ENCODE measurements at places on chromosomes 5 and 9. TPM values are rescaled to one million over a fixed set of nuclear protein-coding genes. Genes with fewer than 3 reads are reported as not detected.

DNA sequence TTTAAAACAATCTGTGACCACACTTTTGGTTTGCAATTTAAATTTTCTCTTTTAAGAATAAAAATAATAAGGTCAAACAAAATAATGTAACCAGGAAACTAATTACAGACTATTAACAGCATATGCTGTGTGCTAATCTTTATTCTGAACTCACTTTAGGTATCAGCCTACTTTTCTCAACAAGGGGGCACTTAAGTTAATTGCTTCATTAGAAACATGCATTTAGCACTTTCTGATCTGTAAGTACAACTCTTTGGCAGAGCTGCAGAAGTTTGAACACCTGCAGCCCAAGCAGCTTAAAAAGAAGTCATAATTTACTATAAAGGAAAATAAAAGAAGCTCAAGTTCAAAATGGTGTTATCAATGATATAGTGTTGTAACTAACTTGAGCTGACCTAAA lies 21.7 kb downstream of the XRCC4 start:
- DNase-seq = no peak

DNA sequence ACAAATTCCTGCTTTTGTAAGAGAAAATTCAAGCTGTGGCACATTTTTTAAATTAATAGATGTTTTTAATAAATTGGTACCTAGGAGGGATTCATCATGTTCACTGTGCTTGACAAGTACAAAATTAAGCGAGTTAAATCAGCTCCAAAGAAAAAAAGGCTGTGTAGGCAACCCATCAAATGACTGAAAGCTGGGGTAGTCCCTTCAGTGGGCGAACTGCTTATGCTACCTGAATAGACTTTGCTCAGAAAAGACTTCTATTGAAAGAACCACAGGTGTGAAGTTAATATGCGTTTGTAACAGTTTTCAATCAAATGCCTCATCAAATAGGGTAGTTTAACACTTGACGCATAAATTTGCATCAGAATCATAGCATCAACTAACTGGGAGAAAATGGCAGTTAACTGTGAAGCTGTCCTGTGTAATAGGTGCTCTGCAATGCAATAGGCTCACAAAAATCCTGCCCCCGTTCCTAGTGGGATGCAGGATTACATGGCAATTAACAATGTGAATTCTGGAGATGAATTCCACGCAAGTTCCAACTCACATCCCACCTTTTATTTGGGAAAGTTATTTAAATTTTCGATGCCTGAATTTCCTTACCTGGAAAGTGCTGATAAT lies 14.4 kb upstream of the ARL15 start:
- DNase-seq = no peak

GRCh38 chr9:130186839-130187522 lies 14.8 kb downstream of the NCS1 start:
- peak; percentile 90 for DNase-seq

DNA sequence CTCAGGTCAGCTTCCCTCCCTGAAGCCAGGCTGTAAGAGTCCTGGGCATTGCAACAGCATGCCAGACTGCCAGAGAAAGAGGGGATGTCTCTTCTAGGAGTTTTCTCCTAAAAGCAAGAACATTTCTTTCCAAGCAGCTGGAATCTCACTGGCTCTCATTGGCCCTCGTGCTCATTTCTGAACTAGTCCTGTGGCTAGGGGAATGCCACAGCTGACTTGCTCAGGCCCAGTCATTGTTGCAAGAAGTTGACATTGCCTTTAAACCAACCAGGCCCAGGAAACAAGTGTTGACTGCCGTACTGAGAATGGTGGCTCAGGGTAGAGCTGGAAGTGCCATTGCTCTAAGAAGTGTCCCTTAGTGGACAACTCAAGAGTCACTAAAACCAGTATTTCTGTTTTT lies 15.0 kb upstream of the CEP120 start:
- no peak for DNase-seq

DNA sequence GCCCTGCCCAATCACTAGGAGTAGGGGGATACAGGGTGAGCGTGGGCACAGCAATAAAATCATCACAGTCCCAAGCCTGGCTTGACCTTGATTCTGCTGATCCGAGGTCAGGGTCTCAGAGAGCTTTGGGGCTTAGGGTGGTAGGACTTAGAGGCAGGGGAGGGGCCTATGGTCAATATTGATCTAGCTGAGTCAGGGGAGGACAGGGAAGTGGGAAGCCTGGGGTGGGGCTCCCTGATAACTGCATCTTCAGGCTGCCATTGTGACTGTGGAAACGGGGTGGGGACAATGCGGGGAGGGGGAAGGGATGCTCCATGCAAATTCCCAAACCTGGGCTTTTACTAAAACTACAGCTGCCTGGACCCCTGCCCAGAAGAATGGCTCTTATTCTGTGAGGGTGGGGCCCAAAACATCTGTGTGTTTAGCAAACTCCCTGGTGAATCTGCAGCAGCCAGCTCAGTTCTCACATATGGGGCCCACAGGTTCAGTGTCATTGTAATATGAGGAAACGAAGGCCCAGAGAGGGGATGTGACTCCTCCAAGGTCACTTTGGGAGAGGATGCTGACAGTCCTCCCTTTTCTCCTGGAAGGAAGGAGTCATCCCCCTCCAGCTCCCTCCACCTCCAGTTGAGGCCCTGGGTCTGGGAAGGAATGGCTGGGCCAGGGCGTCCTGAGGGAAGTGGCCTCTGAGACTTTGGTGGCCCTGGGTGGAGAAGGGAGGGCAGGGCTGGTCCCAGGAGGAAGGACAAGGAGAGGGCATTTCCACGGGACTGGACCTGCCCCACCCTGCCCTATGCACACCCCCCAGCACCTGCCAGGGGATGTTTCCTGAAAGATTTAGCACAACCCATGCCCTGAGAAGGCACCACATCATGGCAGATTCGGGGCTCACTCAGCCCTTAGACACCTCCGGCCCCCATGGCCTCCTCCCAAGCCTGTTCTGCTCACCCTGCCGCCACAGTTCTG lies 26.4 kb downstream of the SLC6A7 start:
- no peak for DNase-seq

DNA sequence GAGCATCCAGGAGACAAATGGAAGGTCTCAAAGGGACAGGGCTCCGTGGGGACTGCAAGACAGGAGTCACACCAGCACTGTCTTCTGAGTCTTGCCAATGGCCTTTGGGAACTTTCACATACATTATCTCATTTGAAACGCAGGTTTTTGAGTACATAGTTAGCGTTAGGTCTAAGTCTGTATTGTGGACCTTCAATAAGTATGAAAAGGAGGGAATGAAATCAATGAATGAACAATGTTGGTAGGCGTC lies 442 bp upstream of the DCTN4 start:
- no peak for DNase-seq

DNA sequence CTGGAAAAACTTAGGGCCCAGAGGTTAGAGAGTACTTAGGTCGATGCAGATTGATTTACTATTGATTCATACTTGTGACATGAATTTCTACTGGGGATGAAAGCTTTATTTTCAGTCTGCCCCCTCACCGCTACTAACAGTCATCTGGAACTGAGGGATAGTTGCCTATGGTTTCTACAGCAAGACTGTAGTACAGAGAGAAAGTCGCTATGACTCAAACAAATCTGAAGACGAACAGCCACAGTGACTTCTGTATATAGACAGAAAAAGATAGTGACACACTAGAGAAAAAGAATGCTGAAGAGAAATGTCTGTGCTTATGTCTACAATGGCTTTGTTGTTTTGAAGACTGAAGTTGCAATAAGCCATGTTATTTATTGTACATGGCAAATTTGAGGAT lies 17.3 kb downstream of the OR13D1 start:
- no peak for DNase-seq

CBY3 gene
- polyA plus RNA-seq = not detected

DNA sequence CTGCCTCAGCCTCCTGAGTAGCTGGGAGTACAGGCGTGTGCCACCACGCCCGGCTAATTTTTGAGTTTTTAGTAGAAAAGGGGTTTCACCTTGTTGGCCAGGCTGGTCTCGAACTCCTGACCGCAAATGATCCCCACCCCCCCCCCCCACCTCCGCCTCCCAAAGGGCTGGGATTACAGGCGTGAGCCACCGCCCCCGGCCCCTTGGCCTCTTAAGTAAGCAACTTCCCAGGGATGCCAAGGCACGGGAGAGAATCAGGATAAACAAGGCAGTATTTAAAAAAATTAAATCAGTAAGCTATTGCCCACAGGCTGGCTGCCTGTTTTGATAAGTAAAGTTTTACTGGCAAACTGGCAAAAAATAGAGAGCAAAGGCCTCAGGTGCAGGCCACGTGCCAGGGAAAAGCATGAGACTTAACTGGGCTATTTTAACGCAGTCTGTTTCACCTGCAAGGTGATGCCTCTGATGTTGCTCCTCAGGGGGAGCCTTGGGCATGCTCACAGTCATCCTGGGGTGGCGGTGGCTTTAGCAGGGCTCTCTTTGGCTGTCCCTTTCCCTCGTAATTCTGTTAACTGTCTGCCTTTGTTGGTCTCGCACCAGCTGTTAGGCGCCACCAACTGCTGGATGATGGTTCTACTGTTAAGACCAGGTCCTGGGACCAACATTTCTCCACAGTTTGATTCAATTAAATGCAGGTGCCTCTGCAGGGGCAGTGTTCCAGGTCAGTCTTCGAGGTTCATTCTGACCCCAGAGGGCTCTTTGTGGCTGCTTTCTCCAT lies 19.4 kb upstream of the RNF130 start:
- no peak for DNase-seq

SIT1 gene
- not detected for polyA plus RNA-seq

PDE6A gene
- polyA plus RNA-seq = 2.4 TPM

GRCh38 chr9:104586496-104587180 lies 12.6 kb downstream of the OR13C5 start:
- no peak for DNase-seq

DNA sequence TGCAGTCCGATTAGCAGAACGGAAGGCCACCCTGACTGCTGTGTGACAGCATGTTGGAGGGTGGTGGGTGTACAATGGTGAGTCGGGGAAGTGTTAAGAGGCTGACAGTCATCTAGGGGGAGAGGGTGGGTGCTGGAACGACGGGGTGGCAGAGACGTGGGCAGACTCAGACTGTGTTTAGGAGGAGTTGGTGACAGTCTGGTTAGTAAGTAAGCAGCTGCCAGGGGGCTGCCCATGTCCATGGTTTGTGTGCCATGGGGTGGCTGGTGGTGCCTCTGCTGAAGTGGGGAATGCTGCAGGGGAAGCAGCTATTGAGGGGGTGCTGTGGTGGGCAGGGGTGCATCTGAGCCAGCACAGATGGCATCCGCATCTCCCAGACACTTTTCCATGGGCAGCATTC lies 51.3 kb upstream of the BOD1 start:
- no peak for DNase-seq

VCAN gene
- 3.0 TPM for polyA plus RNA-seq

DNA sequence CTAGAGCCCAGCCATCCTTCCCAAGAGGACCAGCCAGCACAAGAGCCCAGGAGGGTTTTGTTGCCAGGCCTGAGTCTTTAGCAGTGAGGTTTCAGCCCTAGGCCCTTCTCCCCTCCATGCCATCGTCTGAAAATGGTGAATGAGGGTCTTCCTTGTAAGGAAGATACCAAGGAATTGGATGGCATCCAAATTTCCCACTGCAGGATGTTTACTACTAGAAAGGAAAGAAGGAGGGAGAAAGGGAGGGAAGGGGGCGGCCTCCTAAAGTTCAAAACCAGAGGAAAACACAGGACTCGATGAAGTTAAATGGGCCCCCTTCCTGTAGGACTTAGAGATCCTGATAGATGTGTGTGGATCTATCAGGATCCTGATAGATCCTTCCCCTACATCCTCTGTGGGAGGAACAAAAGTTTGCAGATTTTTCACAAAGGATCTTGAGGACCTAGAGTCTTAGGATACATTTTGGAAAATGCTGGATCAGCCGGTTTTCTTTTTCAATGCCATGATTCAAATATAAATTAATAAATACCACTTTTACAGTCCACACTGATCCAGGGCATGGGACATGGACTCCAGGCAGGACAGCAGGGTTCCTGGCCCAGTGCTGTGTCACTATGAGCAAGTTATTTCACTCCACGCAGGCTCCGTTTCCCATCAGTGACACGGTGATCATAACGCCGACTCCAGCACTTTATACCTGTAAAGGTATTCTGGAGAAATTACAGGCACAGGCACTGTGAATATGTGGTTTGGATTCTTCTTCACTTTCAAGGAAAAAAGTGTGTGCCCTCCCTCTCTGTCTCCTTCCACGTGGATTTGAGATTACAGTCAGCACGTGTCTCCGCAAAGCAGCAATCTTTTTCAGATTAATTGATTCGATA lies 40.9 kb downstream of the C5orf15 start:
- DNase-seq = no peak

DNA sequence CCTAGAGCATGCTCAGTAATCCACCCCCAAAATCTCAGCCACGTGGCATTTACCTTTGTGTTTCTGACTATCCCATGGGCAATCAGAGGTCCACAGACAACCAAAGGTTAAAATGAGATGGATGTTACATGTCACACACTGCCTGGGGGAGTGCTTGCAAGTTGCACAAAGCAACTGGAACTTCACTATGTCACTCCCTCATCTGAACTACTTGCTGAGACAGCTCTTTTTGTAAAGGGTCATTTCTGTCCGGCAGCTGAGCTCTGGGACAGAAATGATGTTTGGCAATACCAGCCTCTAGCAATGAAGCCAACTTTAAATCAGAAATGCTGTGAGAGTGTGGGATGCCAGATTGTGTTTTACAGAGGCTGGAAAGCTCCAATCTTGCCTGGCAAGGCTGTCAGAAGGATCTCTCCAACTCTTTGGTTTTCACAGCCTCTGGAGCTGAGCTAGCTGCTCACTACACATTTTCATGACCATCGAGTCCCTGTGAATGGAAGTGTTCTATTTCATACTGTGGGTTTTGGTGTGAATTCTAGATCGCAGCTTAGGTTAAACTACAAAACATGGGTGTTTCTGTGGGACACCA lies 66.3 kb upstream of the TMEM215 start:
- no peak for DNase-seq

GPR151 gene
- not detected for polyA plus RNA-seq

- no peak for DNase-seq
Observed at GRCh38 chr5:171436804-171437285, 17.4 kb downstream of the FGF18 start.

DNA sequence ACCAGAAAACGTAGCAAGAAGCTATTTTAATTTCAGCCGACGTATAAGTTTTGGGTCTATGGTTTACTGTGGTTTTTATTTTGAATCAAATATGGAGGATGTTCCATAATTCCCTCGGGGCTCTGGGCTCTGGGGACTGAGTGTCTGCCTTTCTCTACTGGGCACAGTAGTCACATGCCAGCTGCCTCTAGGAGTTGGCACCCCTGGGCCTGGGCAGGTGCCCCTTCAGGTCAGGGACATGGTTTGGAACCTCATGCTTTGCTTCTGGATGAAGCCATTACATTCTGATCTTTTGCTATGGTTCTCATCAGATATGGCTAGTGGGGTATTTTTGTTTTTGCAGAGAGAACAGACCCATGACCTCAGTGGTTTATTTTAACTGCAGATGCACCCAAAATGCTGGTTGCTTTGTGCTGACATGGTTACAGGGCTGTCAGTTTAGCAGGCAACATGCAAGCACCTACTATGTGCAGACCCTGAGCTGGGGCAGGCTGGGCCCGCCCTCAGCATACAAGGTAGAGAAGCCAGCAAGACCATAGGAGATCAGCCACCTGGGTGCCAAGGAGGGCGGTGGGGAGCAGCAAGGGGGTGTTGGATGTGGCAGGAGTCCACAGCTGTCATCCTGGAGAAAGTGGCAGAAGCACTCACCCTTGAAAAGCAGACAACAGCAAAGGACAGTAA lies 54.5 kb upstream of the PSD2 start:
- DNase-seq = no peak
